ENCODE measurements at places on chromosomes 5 and 9.

- no peak for DNase-seq
Measured at GRCh38 chr9:133686642-133687575, 50.7 kb downstream of the DBH start.

- no peak for DNase-seq
Measured at GRCh38 chr5:33309068-33309467, 131.7 kb upstream of the TARS1 start.

GRCh38 chr5:50791813-50792212 lies 125.4 kb downstream of the PARP8 start:
- no peak for DNase-seq

DNA sequence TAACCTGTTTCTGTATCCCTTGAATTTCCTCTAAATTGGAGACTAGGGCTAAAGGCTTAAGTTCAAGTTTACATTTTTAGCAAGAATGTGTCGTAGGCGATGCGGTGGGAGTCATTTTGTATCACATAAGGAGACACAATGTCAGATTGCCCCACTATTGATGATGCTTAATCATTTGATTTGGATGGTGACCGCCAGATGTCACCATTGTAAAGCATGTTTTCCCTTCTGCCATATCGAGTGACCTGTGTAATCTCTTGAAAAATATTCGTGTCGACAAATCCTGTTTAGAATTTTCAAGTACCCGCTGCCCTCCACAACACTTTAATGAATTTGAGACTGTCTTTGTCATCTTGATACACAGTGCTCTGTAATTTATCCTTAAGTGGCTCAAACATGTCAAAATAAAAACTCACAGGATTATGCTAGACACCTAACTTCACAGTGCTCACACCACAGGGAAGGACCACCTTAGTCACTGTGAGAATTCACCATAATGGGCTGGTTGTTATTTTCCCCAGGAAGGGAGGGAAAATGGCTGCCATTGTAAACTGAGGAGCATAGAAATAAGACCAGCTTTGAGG lies 34.5 kb upstream of the SLC46A2 start:
- DNase-seq, result no peak

- DNase-seq, result no peak
Measured at GRCh38 chr5:83096660-83097339, 19.5 kb downstream of the XRCC4 start.

DNA sequence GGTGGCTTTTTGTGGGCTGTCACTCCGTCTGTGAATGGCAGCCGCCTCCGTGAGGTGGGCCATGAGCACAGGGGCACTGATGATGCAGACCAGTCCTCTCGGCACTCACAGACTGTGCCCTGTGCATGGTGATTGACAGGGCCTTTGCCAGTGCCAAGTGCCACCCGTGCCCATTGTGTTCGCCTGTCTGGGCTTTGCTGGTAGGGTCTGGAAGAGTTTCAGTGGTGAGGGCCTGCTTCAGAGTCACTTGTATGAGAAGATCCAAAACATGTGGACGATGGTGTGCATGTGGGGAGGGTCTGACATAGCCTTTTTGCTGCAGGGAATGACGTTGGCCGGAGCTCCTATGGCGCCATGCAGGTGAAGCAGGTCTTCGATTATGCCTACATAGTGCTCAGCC lies 34.9 kb downstream of the TENT4A start:
- DNase-seq, result no peak

- DNase-seq, result no peak
Measured at GRCh38 chr9:136187197-136187596, 17.7 kb downstream of the LHX3 start.
